NCI-H1436 treated with DMSO at 0.1 percent for 48 hours (cell line): ENCODE measurements at places on chromosomes 13 and 19.

GRCh38 chr13:32624441-32624840 lies 38.2 kb downstream of the PDS5B start:
- DNase-seq: no peak

GRCh38 chr19:7366701-7367420 lies 18.1 kb downstream of the ARHGEF18 start:
- DNase-seq: no peak

DNA sequence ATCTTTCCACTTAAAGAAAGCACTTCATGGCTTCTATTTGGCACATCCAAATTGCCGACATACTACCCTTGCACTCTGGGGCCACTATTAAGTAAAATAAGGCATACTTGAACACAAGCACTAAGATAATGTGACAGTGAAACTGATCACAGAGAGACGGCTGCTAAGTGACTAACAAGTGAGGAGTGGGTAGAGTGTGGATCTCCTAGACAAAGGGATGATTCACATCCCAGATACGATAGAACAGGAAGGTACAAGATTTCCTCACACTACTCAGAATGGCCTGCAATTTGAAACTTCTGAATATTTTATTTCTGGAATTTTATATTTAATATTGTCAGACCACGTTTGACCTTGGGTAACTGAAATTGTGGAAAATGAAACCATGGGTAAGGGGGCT lies 1721.8 kb upstream of the SPRY2 start:
- DNase-seq: no peak

GRCh38 chr19:17946965-17947784 lies 14.4 kb downstream of the CCDC124 start:
- DNase-seq: no peak

DNA sequence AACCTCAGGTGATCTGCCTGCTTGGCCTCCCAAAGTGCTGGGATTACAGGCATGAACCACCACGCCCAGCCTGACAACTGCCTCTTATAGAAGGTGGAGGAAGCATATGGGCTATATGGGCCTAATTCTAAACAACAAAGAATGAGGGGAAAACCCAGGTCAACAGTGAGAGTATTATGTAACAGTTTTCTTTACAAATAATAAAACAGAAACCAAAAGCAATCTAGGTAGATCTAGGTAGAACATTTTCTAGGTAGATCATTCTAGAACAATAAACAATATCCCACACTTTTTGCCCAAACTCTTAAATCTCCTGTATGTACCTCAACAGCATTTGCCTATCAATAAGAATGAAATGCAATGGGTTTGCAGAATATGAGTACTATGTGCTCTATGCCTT lies 267.4 kb downstream of the ABCC4 start:
- DNase-seq: no peak

DNA sequence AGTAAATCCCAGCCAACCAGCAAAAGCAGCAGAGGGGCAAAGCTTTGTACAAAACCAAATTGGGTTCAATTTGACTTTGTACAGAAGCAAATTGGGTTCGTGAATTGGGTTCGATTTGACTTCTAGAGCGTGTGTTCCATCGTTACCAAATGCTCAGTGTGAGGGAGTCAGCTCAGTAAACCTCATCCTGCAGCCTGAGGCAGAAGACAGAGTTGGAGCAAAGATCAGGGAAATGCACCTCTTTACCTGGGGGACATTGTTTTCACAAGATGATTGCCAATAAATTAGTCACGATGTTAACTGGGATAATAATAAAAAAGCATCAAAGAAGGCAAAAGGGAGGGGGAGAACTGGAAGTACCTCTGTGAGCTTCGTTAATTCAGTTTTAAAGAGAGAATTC lies 1.5 kb downstream of the RAB20 start:
- no peak for DNase-seq

GRCh38 chr19:4969772-4970531 lies 1.0 kb downstream of the KDM4B start:
- DNase-seq: no peak
